NB4 (cell line): ENCODE measurements at places on chromosomes 12 and 14.

- no peak for DNase-seq
Measured at GRCh38 chr14:96735526-96735925, 61.7 kb upstream of the VRK1 start.

GRCh38 chr12:57632958-57633840 lies at the start of gene B4GALNT1:
Gene B4GALNT1 (minus strand): TSS chr12:57633201. CDS start chr12:57632132, 1,069 bp downstream.
- DNase-seq, result peak; percentile 73

DNA sequence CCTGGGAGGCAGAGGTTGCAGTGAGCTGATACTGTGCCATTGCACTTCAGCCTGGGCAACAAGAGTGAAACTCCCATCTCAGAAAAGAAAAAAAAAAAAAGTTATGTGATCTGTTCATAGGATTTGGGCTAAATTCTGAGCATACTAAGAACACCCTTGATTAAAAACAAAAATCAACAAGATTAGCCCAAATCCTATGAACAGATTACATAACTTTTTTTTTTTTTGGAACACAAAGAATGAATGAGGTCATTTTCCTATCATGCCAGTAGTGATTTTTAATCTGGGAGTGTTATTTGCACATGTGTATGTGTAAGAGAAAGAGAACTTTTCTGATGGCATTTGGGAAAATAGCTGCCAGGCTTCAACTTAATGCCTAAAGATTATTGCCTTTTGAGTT lies 208.7 kb downstream of the ERC1 start:
- DNase-seq, result no peak

- DNase-seq, result no peak
Measured at GRCh38 chr12:135138-135537, 68.6 kb downstream of the IQSEC3 start.

DNA sequence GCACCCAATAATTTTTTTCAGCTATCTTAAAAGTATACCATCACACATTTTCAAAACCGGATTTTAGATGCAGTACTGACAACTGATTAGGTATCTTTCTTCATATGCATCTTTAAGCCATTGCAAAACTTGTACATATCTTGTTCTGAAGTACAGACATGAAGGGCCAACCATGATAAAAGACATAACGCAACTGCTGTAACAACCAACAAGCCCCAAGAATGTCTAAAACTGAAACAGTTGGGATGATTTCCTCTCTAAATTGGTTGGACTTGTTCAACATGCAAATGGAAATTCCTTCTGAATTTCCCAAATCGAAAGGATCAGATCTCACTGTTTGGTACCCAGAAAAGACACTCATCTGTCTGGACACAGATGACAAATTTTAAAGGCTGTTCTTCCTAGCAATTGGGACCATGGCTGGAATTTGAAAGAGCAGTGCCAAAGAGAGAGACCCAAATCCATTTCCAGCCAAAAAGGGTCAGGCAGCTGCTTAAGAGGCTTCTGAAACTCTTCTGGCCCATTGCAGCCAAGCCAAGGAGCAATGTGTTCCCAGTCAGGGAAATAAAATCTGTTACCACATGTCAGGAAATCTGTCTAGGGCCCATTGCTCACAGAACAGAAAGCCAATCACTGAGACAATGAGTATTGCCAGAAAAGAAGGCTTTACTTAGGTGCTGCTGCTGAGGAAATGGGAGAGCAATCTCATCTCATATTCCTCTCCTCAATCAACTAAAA lies 1122.4 kb upstream of the USP15 start:
- no peak for DNase-seq

DNA sequence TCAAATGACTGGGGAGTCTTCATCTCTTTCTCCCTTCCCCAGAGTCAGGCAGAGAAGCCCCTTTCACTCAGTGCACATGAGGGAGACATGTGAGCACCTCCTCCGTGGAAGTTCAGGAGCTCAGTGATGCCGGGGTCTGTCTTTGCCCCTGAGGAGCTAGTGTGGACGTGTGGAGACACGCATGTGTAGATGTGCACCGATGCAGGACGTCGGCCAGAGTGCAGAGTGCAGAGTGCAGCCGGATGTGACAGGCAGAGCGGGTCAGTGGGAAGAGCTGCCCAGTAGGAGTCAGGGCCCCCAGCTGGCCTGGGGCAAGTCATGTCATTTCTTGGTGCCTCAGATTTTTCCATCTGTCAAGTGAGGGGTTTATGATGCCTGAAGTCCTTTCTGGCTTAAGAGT lies 20.7 kb downstream of the TSPAN9 start:
- DNase-seq, result no peak

- no peak for DNase-seq
Measured at GRCh38 chr14:92122761-92123160, 992 bp downstream of the CPSF2 start.

- no peak for DNase-seq
Measured at GRCh38 chr12:45357539-45358417, 141.9 kb downstream of the ANO6 start.

DNA sequence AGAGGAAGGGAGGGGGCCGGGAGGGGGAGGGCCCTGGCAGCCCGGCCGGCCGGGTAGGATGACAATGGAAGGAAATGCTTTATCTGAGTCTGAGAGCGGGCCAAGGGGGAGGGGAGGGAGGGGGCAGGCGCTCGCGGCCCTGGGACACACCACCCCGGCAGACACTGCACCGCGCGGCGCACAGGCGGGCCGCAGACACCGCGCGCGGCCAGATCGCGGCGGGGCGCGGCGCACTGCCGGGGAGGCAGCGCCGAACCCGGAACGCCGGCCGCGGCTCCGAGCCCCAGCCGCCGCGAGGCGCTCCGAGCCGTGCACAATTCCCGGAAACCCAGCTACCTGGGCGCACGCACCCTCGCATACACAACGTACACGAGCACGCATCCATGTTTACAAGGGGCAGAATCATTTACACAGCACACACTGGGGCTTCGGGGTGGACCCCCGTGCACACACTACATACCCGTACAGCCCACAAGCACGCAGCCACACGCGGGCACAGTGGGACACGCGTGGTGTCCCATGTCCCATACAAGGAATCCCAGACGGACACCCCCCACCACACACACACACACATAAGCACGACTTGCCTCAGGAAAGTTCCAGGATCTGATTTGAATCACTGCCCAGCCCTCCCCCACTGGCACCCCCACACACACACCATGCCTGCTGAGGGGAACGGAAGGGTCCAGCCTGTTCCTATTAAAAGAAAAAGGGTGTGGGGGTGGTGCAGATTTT lies at the start of gene HDAC7:
Gene HDAC7 (minus strand): TSS at position 8 of the 735 bp plus-strand sequence. CDS start 118 bp downstream, outside the sequence.
- DNase-seq, result peak; percentile 86

DNA sequence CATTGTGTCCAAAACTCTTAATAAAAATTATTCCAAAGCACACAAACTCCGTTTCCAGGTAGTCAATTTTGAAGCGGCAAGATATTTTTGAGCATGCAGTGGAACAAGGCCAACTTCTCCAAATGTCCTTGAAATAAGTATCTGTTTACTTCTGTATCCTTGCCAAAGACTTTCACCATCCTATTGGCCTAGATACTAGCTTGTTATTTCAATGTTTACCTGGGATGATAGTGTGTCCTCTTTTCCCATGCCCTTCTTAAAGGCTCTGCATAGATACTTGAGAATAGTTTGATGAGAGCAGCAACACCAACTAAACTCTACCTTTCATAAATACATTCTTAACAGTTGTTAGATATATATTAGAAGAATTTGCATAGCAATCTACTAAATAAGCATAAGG lies 160.9 kb downstream of the KCNC2 start:
- no peak for DNase-seq

- DNase-seq, result no peak
Measured at GRCh38 chr14:100472094-100472455, 115.1 kb downstream of the BEGAIN start.

DNA sequence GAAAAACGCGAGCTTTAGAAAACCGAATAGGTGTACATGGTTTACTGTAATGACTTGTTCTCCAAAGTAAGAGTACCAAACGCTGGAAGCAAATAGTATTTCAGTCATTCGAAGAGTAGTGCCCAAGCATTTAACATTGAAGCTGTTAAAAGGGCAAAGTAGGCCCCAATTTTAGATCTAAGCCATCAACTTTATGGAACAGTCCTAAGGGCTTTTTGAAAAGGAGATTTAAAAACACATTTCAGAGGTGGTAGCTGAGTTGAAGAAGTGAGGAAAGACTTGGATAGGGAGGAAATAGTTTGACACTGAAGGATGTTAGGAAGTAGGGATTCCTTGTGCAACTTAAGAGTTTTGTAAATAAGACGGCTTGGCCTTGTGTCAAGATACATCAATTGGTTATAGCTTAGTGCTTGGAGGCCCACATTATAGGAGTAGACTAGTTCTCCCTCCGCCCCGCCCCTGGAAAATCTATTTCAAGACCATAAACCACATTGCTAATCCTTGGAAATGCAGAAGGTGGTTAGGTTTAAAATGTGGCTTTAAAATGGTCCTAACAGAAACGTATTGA lies 783 bp upstream of the TUBA1B start:
- DNase-seq, result peak; percentile 74

- DNase-seq, result no peak
Measured at GRCh38 chr12:27190761-27191160, 53.3 kb upstream of the STK38L start.

DNA sequence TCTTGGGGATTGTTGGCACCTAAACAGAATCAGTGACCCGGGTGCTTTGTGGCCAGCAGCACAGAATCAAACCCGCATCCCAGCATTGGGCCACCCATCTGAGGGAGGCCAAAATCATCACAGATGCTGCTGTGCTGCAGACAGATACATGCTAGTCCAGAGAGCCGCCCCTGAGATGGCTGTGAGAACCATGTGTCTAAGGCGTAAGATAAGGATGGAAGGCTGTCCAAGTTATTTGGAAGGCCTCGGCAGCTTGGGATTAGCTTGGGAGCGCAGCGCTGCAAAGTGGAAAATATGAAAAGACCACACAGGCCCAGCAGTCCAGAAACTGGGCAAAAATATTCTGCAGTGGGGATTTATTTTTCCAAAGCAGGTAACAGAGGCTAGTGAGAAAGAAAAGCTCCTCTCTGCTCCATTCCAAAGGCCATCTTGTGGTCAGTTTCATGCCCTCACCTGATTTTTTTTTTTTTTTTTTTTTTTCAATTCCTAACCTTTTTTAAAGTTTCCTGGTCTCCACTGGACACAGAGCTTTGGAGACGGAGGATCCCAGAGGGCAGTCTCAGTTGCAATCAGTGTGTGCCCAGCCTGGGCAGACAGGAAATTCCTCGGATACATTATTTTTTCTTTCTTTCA lies 178.9 kb upstream of the BCL2L14 start:
- DNase-seq, result no peak

DNA sequence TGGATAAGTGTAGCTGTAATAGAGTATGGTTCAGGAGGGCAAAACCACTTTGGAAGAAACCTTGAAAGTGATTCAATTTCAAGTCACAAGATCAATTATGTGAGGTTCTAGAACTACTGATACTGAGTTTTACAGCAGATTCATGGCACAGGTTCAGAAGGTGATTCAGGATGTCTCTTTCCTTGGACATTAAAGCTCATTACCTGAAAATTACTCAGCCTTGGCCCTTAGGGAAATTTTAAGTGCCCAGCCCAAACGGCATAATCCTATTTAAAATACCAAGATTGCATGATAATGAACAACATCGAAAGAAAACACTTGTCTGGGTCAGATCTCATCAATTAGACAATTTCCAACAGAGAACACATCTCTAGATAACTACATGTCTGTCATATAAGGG lies 70.2 kb upstream of the SLC38A2 start:
- no peak for DNase-seq

- no peak for DNase-seq
Measured at GRCh38 chr12:10362325-10362724, 27.5 kb downstream of the KLRK1 start.

- DNase-seq, result peak; percentile 21
Measured at GRCh38 chr14:103008768-103009357, 48.5 kb downstream of the CDC42BPB start.

DNA sequence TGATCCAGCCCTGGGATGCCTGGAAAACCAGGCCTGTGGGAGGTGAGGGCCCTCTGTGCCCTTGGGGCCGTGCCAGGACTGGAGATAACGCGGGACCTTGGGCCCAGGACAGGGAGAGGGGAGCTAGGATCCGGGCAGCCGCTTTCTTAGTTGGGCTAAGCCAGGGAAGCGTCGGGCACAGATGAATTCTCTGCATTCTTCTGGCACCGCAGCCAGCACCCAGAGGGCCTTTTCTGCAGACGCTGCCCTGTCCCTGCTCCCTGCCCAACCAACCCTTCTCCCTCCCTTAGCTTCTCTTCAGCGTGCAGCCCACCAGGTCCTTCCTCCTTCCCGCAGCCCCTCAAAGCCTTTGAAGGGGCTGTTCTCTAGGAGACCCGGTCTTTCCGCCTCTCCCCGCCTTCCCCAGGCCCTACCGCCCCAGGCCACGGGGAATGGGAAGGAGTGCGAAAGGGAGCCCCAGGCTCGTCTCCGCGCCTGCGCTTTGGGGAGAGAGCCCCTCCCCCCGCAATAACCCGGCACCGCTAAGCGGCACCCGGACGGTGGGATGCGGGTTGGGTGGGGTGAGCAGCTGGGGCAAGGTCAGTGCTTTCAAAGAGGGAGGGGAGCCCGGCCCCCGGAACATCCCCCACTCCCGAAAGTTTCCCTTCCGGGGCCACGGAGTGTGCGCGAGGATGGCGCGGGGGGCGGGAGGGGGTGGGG lies 663 bp downstream of the NCKAP5L start:
- peak; percentile 82 for DNase-seq

- no peak for DNase-seq
Measured at GRCh38 chr14:86766469-86766868, 1226.5 kb downstream of the GALC start.

- no peak for DNase-seq
Measured at GRCh38 chr14:54908190-54908589, 5.6 kb upstream of the GCH1 start.

DNA sequence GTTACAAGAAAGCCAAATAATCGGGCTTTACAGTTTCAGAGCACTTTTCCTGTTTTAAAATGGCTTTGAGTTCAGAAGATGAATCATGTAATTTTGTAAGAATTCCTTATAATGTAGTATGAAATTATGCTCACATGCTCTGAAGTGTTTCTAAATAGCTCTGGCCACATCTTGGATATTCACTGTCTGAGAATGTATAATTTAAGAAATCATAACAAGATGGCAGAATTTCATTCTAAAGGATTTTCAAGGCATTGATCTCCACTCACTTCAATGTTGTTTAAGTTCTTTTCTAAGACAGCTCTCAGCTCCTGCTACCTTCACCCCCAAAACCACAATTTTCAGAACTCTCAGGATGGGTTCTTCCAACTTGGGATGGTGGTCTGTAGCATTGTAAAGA lies 180.1 kb downstream of the DACT1 start:
- no peak for DNase-seq

GRCh38 chr12:49875115-49875720 lies 28.5 kb downstream of the FAIM2 start:
- DNase-seq, result no peak

DNA sequence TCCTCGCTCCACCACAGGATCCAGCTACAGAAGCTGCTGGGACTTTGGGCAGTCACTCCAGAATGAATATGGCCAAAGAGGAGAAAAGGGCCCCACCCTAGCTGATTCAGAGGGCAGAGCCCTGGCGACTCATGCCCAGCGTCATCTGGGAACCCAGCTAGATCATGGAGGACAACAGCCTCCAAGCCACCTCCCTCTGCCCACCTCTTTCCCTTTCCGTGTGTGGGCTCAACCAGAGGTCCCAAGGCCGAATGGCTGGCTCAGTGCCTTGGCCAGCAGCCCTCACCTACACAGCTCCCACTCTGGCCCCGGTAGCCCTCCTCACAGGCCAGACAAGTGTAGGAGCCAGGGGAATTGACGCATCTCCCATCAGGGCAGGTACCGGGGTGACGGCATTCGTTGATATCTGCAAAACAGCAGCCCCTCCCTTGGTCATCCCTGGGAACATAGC lies 17.4 kb downstream of the ISCA2 start:
- no peak for DNase-seq
